Activated T-cell treated with anti-CD3 and anti-CD28 coated beads for 48 hours (primary cell): ENCODE measurements at places on chromosomes 12 and 14.

DNA sequence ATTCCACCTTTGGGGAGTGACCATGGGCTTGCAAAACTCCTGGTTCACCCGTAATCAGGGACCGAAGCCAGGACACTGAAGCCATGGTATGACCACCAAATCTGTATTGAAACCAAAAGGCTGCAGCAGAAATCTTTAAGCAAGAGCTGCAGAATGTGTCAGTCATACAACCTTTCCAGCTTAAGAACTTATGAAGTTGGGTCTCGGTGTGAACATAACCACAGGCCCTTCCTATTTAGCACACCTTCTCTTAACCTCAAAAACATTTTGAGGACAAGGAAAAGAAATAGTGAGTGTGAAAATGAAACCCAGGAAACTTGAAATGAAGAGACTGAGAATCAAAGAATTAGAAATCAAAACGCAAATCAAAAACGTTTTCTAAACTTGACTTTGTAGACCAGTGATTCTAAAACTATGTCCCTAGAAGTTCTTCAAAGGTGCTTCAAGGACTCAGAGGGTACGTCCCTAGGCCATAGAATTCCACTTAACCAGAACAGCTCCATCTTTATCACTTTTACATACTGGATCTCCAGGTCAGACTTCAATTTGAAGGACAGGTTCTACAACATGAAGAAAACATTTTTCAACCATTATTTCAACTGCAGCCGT lies 231.6 kb upstream of the GRIP1 start:
- no peak for DNase-seq

GRCh38 chr12:24803430-24804245 lies 145.3 kb downstream of the BCAT1 start:
- no peak for DNase-seq

GRCh38 chr12:64457032-64457431 lies 5.1 kb downstream of the TBK1 start:
- peak; percentile 17 for DNase-seq

DNA sequence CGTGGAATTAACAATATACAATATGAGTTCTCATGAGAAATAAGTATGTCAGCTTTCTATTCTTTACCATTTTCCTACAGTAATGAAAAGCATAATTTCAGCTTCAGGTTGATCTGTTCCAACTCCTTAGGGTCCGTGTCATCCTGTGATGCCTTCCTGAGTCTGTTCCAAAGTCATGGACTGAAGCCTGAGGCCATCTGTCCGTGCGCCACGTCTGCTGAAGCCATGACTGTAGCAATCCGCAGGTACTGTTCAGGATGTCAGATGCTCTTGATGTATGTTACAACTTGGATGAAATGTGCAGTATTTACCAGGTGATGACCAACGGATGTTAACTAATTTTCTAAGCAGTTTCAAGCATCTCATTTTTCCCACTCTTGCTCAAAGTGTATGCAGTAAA lies 67.0 kb upstream of the ATF1 start:
- DNase-seq: no peak

DNA sequence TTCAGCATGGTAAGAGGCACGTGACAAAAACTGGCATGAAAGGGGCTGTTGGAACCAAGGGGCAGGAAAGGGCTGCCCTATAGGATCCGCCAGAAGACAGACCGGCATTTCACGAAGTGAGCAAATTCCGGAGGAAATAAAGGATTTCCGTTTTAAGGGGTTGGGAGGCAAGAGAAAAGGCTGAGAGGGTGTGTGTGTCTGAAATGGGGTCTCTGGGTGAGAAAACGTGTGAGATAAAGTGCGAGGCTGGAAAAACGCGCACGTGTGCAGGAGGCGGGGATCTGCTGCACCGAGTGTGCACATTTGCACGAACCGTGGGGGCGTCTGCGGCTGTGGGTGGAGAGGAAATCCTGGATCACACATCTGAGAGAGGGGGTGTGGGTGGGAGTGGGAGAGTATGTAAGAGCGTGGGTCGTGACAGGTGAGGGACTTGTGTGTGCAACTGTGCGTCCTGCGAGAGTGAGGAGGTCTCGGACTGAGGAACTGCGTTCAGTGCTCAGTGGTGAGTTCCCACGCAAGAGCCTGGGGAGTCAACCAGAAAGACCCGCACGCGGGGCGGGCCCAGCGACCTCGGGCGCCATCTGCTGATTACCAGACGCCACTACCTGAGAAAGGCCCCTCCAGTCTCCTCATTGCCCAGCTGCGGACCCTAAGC lies 37.0 kb upstream of the P2RX7 start:
- DNase-seq: peak; percentile 78

- no peak for DNase-seq
Measured at GRCh38 chr14:69363964-69364363, 34.1 kb downstream of the ERH start.

DNA sequence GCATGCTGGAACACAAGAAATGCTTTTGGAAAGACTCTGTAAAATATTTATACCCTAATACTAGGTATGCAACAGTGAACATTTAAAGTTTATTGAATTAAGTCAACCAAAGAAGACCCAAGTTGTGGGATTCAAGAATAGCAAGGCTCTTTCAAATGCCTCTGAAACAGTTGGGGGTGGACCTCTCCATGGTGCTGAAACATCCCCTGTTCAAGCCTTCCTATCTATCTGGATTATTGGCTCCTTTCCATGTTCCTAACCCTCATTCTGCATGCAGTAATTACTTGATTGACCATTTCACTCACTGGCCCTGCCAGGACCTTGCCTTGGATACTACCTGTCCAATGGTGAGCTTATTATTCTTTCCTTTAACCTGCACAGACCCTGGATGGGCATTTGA lies 349.7 kb downstream of the NRXN3 start:
- DNase-seq: no peak

- DNase-seq: no peak
Measured at GRCh38 chr12:39807043-39807442, 187.4 kb upstream of the ABCD2 start.

DNA sequence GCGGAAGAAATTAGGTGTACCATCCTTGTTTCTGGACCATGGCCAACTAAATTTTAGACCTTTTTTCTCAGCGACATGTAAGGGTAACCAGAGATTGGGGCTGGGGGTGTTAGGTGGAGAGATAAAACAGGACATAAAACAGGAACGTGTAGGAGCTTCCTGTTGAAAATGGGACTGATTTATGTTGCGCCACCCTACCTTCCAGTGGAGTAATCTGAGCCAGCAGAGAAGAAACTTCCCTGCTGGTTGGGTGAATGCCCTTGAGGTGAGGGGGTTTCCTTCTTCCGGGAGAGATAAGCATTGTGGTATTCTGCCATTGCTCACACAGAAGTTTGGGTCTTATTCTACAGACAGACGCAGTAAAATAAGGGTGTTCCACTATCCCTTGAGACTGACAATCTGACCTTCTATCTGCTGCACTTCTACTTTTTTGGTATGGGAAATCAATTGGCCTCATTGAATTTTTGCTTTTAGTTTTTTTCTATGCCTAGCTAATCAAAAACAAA lies 417.6 kb downstream of the PCNX1 start:
- no peak for DNase-seq

GRCh38 chr14:97113339-97113738 lies 316.2 kb downstream of the VRK1 start:
- DNase-seq: no peak

DNA sequence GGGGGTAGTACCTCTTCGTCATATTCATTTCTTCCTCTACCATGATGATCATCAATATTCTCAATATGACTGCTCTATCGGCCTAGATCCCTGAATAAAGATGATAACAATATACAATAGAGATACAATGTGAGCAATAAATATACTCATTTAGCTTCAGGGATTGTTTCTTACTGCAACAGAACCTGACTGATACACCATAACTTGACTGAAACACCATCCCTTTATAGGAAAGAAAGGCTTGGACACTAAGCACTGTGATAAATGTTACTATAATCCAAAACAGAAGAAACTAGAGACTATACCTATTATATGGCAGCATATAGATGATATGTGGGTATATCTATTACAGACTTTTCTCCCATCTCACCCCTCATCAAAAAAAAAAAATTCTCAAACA lies 1.2 kb upstream of the RHOJ start:
- no peak for DNase-seq

DNA sequence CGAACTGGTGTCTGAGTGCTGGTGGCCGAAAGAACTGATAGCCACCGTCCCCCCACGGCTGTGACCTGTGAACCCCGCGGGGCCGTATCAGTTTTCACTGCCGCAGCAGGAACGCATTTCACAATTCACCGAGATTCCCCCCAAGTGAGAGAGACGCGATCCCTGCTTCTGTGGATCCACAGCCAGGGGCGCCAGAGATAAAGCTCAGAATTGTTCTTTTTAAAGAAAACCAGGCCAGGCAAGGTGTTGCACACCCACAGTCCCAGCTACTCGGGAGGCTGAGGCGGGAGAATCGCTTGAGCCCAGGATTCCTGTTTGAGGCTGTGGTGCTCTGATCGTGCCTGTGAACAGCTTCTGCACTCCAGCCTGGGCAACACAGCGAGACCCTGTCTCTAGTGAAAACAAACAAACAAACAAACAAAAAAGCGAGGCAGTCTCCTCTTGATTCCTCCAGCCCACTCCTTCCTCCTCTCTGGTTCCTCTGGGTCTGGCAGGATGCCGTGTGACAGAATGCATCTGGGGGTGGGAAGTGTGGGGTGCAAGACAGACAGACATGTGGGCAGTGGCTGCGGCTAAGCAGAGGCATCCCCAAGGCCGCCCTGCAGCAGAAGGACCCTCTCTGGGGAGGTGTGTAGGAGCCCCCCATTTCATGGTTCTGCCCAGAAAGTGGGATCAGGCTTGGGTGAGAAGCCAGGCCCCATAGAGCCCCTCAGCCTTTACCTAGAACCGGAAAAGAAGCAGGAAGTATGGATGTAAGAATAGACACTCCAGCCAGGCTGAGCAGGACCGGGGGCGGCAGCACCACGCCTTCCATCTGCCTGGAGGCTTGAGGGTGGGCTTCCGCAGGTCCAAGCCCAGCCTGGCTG lies 39.2 kb upstream of the PPP1R13B start:
- DNase-seq: no peak

GRCh38 chr12:19757317-19757877 lies 318.1 kb downstream of the AEBP2 start:
- DNase-seq: no peak

DNA sequence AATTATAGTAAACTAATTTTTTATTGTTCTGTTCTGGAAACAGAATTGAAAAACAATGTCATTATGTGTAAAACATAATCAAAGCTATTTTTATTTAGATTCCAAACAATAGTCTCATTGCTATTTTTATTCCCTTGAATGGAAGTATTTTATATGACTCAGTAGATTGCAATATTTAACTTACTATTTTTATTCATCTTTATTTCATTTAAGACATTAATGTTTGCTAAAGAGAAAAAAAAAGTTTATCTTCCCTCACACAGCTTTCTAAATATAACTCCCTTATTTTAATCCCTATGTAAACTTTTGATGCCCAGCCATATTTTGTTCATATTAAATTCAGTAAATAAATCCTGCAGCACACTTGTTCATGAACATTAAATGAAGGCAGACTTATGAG lies 622.4 kb downstream of the SLC6A15 start:
- DNase-seq: no peak

DNA sequence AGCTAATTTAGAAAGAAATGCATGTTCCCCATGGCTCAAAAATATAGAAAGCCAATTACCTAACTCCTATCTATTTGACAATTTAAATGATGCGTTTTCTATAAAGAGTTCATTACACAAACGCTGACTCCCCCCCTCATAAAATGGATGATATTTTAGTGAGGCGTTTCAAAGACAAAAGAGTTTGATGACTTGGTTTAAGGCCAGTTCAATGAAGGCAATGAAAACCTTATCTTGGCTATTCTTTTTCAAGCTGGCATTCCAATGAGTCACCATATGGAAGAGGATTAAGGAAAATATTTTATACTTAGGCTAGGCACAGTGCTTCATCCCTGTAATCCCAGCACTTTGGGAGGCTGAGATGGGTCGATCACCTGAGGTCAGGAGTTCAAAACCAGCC lies 62.7 kb downstream of the HMGA2 start:
- no peak for DNase-seq

DNA sequence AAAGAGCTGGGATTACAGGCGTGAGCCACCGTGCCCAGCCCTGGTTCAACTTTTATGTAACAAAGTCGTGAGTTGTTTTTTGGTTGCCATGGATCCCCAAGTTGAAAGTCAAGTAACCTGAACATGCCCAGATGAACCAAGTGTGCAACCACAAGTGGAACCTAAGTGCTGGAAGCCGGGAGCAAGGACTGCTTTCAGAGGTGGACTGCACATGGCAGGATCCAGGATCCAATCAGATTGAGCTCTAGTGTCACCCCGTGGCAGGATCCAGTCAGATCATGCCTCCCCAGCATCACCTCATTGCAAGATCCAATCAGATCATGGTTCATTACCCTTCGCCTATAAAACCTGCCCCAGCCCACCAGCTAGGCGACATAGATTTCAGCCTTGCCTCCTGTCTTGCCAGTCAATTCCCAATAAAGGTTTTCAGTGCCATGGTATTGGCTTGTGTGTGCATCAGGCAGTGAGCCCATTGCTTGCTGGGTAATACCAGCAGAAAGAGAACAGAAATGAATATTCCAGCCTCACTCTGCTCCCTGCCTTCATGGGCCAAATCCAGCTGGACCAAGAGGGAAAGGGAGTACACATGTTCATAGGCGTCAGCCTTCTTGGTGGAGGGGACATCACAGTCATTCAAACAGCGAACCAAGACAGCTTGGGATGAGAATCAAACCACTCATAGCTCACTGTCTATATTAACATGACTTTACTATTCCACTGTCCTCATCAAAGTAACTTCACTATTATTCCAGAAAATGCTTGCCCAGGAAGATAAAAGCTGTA lies 43.6 kb upstream of the VASH1 start:
- no peak for DNase-seq

DNA sequence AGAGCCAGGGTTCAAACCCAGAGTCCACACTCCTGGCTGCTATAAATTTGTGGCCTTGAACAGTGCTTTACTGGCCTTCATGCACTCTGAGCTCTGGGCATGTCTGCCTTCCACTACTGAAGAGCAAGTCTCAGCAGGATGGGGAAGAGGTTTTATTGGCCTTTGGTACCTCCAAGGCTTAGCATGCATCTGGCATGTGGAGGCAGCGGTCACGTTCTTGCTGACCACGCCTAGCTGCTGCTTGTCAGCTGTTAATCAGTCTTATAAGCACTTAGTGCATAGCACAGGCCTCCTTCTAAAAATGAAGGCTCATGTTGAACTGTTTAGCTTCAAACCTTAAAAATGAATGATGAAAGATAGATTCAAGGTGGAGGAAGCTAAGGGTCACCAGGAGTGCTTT lies 177.5 kb downstream of the PELI2 start:
- no peak for DNase-seq

- no peak for DNase-seq
Measured at GRCh38 chr12:14775636-14775980, 27.7 kb downstream of the WBP11 start.

- DNase-seq: no peak
Measured at GRCh38 chr14:95536671-95537070, 1.8 kb downstream of the GLRX5 start.
